Kidney glomerular epithelial cell (primary cell): ENCODE measurements at places on chromosomes 5 and 9.

- no peak for DNase-seq
Observed at GRCh38 chr5:95899829-95900228, 61.8 kb downstream of the ELL2 start.

- DNase-seq: no peak
Observed at GRCh38 chr9:38639577-38639940, 19.2 kb upstream of the ANKRD18A start.

DNA sequence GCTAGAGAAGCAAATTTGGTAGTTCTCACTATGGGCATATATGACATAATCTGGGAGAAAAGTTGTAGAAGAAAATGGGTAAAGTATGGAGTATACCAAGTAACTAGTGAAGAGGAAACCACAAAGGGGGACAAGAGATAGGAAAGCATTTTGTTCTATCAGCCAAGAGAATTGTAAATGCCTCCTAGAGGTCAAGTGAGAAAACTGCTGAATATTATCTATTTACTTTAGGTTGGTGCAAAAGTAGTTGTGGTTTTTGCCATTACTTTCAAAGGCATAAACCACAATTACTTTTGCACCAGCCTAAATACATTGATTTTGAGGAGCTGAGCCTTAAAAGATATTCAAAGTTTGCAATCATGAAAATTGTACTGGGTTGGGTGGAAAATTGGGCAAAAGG, 126.7 kb upstream of the GRHPR start:
- no peak for DNase-seq

- no peak for DNase-seq
Observed at GRCh38 chr5:148418511-148418910, 34.8 kb downstream of the FBXO38 start.

DNA sequence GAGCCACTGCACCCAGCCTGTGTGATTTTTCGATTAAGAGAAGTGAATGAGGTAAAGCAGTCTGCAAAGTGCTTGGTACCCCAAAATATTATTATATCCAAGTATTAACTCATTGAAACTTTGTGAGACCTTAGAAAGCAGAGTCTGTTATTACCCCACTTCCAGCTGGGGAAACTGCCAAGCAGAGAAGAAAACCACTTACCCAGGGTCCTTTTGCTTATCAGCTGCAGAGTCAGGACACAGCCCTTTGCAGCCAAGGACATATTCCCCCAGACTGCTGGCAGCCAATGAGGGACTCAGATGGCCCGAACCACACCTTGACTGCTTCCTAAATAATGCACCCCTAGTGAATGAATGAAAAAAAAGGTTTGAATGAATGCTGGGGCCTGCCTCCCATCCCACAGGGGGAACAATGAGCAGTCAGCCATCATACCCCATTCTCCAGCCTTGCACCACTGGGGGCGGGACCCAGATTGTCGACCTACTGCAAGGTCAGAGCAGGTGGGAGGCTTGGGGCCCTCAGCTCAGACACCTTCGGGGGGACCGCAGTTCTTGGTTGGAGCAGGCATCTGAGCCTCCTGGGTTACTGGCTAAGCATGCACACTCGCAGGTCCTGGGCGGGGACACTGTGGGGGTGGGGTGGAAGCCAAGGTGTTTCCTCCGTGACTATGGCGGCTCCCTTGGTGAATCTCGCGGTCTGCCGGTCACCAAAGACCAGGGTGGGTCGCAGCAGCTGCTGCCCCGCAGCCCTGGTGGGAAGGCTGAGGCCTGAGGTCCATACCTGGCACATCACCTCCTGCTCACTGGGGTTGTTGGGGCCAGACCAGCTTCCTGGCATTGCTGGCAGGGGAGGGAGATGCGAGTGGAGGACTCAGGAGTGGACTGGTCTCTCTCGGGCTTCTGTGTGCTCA, 29.7 kb downstream of the PRRT1B start:
- no peak for DNase-seq

DNA sequence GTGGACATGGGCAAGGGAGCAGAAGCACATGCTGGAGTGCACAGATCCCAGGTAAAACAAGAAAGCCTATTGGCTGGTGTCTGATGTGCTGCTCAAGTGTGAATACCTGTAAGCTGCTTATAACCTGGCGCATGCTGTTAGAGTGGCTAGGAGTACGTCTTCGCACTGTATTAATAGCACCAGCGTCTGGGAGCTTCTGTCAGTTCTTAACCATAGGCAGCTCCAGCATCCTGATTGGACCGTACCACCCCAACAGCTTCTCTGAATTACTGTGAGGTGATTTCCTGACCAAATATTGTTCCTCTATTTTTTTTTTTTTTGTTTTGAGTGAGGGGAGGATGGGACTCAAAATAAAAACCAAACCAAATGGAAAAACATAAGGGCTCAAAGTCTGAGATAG, 987.6 kb downstream of the PTPRD start:
- DNase-seq: no peak

DNA sequence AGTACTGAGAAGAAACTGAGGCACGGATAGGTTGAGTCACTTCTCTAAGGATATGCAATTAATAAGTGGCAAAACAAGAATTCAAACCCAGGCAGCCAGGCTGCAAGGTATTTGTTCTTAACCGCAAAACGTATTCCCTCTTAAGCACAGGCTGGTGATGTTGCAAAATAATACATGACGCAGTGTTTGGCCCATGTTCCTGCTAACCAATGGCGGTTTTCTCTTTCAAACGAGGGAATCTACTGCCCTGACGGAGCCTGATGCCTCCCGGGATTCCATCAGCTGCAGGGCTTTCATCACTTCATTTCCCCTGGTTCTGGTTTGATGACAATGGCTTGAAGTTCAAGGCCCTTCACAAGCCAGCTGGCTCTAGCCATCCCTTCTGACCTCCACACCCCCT, 154.8 kb downstream of the SLIT3 start:
- no peak for DNase-seq

DNA sequence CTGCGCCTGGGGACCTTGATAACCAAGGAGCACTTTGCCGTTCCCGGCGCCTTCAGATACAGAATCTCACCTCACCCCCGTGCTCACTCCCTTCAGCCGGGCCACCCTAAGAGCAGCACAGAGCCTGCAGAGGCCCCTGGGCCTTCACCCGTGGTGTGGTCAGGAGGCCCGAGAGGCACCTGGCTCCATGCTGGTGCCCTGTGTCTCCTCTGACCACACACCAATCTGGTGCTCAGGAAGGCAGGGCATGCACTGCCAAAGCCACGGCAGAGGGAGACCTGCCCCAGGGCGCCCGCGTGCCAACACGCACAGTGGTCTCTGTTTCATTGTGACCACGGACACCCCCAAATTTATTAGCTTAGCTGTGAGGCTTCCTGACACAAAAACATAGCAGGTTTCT, 11.3 kb downstream of the IRX4 start:
- no peak for DNase-seq

DNA sequence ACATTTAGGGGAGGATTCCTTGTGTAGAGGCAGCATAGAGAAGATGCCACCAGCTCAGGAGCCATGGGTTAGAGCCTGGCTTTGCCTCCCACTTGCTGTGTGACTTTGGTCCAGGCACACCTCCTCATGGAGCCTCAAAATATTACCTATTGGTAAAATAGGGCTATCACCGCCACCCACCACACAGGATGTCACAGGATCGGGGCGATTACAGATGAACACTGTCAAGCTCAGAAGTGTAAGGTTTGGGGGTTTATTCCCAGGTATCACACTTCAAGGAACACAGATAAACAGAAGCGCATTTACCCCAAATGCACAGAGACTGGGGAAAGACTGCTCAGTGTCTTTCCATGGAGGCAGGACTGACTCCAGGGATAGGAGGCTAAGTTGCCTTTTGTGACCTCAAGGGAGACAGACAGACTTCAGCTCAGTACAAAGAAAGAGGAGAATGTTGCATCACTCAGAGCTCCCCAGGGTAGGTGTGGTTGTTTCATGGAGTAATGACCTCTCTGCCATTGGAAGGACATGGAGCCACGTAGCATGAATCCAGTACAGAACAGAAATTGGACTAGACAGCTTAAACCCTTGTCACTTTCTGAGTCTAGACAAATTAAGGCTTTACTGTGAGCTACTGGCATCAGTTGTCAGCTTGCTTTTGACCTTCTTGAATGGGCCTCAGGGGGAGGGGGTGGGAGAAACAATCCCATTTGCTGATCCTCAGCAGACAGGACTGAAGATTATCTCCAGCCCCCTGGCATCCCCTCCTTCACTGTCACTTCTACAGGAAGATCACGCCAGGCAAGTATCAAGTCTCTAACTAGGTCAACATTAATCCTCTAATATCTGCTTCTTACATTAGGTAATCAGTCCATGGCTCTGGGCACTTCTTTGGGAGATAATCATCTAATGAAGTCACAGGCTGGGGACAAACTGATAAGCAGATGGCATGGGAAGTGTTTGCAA, 6.5 kb downstream of the TRAF1 start:
- no peak for DNase-seq

GRCh38 chr5:52693280-52693679, 94.4 kb upstream of the ITGA1 start:
- DNase-seq: no peak

DNA sequence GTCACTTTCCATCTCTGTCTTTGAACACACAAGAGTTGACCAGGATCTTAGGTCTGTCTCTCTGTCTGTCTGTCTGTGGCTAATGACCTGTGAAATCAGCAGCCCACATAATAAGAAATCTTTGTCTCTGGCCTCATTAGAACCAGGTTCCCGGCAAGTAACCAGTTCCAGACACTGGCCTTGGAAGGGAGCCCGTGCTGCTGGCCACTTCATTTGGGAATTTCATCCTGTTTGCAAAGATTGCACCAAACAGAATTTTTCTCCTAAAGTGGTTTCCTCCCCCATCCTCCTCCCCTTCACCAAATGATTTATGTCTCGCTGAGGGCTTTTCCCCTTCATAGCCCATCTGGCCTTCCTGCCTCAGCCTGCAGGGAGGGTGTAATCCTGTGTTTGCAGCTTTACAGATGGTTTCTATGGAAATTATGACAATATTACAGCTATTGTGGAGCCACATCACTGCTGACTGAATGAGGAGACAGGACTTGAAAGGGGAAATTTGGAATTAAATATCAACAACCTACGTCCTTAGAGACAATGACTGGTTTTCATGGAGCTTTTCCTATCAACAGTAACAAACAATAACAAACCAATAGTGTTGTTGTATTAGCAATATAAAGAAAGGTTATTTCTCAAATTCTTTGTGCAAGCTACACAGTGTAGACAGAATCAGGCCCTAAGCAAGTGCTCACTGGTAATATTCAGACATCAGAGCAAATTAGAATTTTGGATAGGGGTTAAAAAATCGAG, 25.7 kb downstream of the DPYSL3 start:
- peak; percentile 95 for DNase-seq

- no peak for DNase-seq
Observed at GRCh38 chr9:16718296-16718695, 152.2 kb downstream of the BNC2 start.

- no peak for DNase-seq
Observed at GRCh38 chr9:72894342-72894741, 58.5 kb downstream of the ALDH1A1 start.

- no peak for DNase-seq
Observed at GRCh38 chr5:73633060-73633459, 7.1 kb downstream of the ARHGEF28 start.

GRCh38 chr5:81895307-81895706, 76.5 kb upstream of the ATG10 start:
- DNase-seq: no peak

- DNase-seq: no peak
Observed at GRCh38 chr9:14538526-14538925, 154.7 kb downstream of the ZDHHC21 start.

- DNase-seq: no peak
Observed at GRCh38 chr5:103469288-103470040, 93.1 kb downstream of the NUDT12 start.

GRCh38 chr5:132268769-132269551, 11.5 kb downstream of the PDLIM4 start:
- peak; percentile 64 for DNase-seq

DNA sequence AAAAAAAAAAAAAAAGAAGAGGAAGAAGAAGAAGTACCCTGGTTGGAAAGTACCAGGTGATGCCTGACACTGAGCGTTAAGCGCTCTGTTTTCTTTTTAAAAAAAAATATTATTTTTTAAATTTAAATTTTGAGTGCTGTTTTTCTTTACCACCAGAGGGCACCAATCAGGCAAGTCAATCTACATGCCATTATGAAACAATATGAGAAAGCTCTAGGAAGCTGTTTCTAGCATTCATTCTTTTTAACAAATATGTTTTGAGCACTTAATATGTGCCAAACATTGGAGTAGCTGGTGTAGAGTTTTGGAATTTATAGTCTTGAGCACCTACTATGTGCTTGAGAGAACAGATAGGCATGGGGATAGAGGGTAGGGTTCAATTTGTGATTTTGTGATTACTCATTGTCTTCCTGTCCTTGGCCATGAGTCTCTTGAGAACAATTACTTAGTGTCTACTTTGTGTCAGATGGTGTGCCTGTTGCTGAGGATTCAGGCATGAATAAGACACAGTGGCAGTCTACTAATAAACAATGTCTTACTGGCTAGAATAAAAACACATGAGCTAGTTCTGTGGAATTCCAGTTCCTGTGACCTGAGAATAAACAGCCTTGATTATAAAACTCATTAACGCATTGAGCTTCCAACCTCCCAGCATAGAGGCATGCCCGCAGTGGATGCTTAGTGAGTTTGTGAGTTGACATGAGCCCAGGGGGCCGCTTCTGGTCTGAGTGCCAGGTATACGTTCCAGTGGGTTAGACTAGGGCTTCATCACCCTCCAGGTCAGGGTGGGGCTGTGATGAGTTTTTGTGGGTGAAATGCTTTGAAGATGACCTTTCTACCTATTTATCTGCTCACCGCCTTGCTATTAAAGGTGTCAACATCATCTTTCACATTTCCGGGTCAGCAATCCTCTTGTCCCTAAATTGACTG, 3.0 kb upstream of the UBE2R2 start:
- peak; percentile 89 for DNase-seq

GRCh38 chr9:89505911-89506310, 8.0 kb upstream of the SEMA4D start:
- DNase-seq: peak; percentile 57

DNA sequence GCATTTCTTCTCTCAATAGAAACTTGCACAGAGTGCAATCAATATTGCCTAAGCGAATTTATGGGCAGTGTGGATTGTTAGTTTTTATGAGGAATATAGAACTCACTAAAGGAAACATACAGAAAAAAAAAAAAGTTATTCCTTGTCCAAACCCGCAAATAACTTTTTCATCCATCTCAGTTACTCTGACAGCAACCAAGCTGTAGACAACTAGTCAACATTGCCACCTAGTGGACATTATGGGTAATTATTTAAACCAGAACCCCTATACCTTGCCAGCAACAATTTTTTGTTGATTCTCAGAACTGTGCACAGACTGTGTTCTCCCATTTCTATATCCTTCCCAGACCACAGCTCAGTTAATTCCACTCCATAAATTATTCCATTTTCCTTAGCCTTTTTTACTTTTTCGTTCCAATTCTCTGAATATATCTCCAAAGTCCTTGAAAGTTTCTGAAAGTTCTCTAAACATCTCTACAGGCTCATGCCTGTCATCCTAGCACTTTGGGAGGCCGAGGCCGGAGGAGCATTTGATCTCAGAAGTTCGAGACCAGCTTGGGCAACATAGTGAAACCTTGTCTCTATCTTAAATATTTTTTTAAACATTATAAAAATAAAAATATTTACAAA, 2.6 kb upstream of the AFAP1L1 start:
- DNase-seq: peak; percentile 70

- peak; percentile 25 for DNase-seq
Observed at GRCh38 chr9:115262952-115263351, 145.0 kb upstream of the TNC start.
